Metanephros (tissue), 2 donors: ENCODE measurements at places on chromosomes 3 and 15. TPM values are rescaled to one million over a fixed set of nuclear protein-coding genes. Genes with fewer than 3 reads are reported as not detected.

CDC25A gene
- total RNA-seq, result 6.4 TPM

PLA2G4E gene
- total RNA-seq, result 0.29 TPM

FAN1 gene
- 28.6 TPM for total RNA-seq

ENTPD3 gene
- 1.9 TPM for total RNA-seq

CPB1 gene
- total RNA-seq, result 0.41 TPM

RTP1 gene
- not detected for total RNA-seq

HIGD2B gene
- not detected for total RNA-seq

KNG1 gene
- 116 TPM for total RNA-seq

GALNT15 gene
- total RNA-seq, result 9.9 TPM

REC114 gene
- not detected for total RNA-seq

CYP1A1 gene
- not detected for total RNA-seq

GOLGA8Q gene
- total RNA-seq, result 1.3 TPM

ALDH1L1 gene
- 32.5 TPM for total RNA-seq

ALDH1A3 gene
- 8.0 TPM for total RNA-seq

ST3GAL6 gene
- total RNA-seq, result 38.2 TPM

KLHL6 gene
- 3.5 TPM for total RNA-seq

CD200R1 gene
- total RNA-seq, result 3.0 TPM

RARRES1 gene
- 22.3 TPM for total RNA-seq

C3orf80 gene
- 0.53 TPM for total RNA-seq

CHRD gene
- total RNA-seq, result 32.6 TPM

MME gene
- total RNA-seq, result 160 TPM

ESYT3 gene
- 3.4 TPM for total RNA-seq

ECE2 gene
- total RNA-seq, result not detected

ST8SIA2 gene
- total RNA-seq, result 4.4 TPM

CCDC39 gene
- not detected for total RNA-seq

GMNC gene
- 4.5 TPM for total RNA-seq

METTL6 gene
- 35.4 TPM for total RNA-seq

ROPN1 gene
- total RNA-seq, result not detected

TMEM158 gene
- total RNA-seq, result 8.2 TPM

FGF12 gene
- total RNA-seq, result 3.6 TPM

CILP gene
- 9.8 TPM for total RNA-seq

C3orf49 gene
- total RNA-seq, result not detected

MEGF11 gene
- total RNA-seq, result 1.8 TPM

CADM2 gene
- 7.1 TPM for total RNA-seq
